ENCODE measurements at places on chromosomes 11 and 22.

DNA sequence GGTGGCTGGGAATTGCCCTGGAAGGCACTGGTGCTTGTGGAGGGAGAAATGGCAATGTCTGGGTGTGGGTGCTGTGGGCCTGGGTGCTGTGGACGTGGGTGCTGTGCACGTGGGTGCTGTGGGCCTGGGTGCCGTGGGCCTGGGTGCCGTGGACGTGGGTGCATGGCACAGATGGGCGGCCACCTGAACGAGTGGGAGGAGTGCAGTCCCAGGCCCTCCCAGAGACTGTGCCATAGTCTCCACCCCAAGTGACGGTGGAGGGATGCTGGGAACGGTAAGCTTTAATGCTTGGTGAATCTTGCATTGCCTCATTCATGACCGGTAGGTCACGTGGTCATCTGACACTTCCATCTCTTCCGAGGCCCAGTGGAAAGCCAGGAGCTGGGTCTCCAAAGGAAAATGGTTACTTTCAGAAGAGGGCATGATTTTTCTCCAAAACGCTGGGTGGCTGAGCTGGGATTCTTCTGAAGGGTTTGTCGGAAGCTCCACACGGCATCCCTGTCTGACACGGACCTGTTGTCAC lies 28.8 kb upstream of the BRSK2 start:
- DNase-seq, result no peak

DNA sequence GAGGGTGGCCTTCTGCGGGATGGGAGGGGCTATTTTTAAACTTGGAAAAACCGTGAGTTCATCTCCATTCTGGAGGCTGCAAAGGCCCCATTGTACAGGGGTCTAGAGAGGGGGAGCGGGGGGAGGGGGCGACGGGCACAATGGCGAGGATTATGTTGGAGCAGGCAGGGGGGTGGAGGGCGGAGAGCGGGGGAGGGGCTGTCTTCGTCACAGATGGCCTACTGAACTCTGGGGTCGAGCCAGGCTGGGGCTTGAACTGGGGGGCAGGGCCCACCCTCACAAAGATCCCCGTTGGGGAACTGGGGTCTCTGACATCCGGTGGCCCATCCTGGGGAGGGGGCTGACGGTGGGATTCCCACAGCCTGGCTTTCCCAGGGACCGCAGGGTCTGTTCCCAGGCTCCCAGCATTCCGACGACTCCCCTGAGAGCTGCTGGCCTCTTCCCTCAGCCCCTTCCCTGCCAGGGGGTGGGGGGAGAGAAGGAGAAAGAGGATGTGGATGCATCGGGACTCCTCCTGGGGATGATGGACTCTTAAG lies 3.4 kb upstream of the MCAM start:
- DNase-seq, result no peak

- DNase-seq, result no peak
Observed at GRCh38 chr11:12120031-12121008, 9.9 kb downstream of the MICAL2 start.

GRCh38 chr11:134398079-134398444 lies 14.0 kb downstream of the B3GAT1 start:
- no peak for DNase-seq

DNA sequence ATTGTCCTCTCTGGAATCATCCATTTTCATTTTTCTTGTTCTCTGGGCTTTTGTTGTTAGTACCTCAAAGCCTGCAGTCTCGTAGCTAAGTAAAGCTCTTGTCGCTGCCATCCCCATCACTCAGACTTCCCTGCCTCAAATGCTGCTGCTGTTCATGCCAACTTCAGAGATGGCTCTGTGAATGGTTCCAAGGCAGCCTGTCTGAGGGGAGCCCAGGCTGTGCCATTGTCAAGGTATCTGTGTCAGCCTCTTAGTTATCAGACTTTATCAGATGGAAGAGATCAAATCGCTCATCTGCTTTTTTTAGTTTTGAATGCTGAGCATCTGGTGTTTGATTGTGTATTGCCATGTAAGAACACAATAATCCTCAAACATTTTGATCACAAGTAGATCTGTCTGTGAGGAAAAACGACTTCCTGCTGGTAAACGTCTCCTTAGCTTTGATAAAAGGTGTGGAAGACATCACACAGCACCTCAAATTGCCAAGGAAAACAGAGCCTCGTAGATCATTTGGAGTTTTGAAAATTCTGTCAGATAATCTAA lies 304.2 kb upstream of the ZC3H12C start:
- DNase-seq, result no peak

GRCh38 chr22:22910272-22911240 lies 22.9 kb downstream of the IGLL5 start:
- DNase-seq, result no peak

GRCh38 chr22:19823191-19823901 lies 31.3 kb downstream of the GNB1L start:
- DNase-seq, result no peak

DNA sequence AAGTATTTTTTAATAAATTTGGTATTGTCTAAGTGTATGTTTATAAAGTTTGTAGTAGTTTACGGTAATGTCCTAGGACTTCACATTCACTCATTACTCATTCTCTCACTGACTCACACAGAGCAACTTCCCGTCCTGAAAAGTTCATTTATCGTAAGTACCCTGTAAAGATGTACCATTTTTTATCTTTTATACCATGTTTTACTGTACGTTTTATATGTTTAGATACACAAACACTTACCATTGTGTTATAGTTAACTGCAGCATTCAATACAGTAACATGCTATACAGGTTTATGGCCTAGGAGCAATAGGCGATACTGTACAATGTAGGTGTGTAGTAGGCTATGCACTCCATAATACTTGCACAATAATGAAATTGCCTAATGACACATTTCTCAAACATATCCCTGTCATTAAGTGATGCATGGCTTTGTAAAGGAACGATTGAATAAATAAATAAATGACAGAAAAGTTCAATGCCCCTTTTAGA lies 12.5 kb upstream of the CARD18 start:
- DNase-seq, result no peak

DNA sequence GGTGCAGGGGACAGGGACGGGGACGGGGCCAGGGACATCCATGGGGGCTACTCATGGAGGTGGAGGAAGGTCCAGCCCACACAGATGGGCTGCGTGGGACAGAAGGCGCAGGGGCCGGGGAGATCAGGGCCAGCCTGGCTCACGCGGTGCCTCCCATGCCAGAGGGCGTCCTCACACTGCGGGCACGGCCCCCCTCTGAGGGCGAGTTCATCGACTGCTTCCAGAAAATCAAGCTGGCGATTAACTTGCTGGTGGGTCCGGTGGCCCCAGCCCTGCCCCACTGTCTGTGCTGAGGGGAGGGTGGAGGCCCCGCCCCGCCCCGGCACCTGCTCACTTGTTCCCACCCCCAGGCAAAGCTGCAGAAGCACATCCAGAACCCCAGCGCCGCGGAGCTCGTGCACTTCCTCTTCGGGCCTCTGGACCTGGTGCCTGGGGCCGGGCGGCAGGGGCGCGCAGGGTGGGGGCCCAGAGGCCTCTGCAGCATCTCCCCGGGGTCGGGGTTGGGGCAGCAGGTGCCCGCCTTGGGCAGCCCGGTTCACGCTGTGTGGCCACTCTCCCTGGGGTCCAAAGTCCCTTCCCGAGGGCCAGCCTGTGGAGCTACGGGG lies 15.8 kb downstream of the EPS8L2 start:
- DNase-seq, result no peak

DNA sequence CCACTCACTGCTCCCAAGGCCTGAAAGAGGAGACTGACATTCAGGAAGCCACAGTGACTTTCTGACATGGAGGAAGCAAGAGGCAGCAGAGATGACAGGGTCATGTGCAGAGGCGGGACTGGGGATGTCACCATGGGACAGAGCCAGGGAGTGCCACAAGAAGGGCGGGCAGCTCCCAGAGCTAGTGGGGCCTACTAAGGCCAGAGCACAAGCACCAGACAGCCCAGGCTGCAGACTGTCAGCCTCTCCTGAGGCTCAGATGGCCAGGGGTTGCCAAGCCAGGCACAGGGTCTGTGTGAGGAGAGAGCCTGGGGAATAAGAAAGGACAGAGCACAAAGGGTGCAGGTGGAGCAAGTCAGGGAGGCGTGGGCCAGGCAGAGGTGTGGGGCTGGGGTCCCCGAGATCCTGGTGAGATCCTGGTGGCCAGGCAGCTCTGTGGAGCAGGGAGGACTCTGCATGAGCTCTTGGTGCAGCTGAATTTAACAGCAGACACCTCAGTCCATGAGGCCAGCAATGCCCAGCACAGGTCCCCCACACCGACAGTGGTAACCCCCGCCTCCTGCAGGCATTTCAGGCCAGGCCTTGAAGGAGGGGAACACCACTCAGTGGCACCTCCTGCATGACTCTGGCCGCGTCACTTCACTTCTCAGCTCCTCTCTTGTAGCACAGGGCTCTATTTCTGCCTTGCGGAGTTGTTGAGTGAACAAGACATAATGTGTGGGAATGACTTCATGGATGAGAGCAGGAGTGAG lies 52.3 kb downstream of the SGSM3 start:
- no peak for DNase-seq

GRCh38 chr22:39665229-39665628 lies 94.7 kb downstream of the CACNA1I start:
- DNase-seq, result no peak

- no peak for DNase-seq
Observed at GRCh38 chr22:35411102-35411501, 11.2 kb downstream of the MCM5 start.

GRCh38 chr11:28257761-28258160 lies 149.6 kb downstream of the METTL15 start:
- DNase-seq, result no peak

- no peak for DNase-seq
Observed at GRCh38 chr11:123740787-123741158, 687 bp downstream of the ZNF202 start.

DNA sequence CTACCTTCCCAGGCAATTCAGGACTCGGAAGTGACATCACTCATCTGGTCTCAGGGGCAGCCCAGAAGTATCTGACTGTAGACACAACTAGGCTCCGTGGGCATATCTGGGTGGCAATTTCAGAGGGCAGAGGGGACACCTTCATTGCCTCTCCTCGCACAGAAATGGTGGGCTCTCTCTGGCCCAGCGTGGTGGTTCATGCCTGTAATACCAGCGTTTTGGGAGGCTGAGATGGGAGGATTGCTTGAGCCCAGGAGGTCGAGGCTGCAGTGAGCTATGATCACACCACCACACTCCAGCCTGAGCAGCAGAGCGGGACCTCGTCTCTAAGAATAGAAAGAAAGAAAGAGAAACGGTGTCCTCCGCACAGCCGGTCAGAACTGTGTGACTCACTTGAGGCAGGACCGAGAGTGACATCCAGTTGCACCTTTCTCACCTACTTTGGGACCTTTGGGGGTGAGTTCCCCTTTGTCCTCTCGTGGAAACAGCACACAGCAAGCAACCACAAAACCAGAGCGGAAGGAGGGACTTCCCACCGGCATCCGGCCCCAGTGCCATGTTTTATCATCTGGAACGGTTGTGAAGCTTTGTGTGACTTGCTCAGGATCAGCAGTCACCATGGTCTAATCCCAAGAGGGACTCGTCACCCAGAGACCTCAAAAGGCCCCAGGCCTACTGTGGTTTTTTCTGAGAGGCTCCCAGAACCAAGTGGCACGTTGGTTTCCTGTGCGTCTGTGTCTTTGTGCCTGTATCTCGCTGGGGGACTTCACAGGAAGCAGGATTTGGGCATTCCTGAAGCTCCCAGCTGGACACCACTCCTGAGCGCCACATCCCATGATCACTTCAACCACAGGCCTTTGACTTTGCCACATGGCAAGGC lies 38.4 kb upstream of the EMID1 start:
- no peak for DNase-seq

DNA sequence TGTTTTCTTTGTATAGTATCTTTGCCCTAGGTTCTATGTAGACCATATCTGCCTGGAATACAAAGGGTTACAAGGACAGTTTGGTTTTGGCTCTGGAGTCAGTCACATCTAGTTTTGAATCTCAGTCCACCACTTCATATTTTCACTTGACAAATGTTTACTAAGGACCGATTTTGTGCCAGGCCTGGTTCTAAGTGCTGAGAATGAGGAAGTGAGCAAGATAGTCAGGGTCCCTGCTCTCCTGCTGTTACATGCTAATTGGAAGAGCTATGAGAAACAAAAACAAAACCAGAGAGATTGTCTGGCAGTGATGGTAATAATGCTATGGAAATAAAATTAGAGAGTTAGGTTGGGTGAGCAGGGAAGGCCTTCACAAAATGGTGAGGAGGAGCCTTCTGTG lies 66.1 kb upstream of the ARHGAP20 start:
- DNase-seq, result no peak

GRCh38 chr11:68414496-68415221 lies 45.9 kb upstream of the PPP6R3 start:
- no peak for DNase-seq

DNA sequence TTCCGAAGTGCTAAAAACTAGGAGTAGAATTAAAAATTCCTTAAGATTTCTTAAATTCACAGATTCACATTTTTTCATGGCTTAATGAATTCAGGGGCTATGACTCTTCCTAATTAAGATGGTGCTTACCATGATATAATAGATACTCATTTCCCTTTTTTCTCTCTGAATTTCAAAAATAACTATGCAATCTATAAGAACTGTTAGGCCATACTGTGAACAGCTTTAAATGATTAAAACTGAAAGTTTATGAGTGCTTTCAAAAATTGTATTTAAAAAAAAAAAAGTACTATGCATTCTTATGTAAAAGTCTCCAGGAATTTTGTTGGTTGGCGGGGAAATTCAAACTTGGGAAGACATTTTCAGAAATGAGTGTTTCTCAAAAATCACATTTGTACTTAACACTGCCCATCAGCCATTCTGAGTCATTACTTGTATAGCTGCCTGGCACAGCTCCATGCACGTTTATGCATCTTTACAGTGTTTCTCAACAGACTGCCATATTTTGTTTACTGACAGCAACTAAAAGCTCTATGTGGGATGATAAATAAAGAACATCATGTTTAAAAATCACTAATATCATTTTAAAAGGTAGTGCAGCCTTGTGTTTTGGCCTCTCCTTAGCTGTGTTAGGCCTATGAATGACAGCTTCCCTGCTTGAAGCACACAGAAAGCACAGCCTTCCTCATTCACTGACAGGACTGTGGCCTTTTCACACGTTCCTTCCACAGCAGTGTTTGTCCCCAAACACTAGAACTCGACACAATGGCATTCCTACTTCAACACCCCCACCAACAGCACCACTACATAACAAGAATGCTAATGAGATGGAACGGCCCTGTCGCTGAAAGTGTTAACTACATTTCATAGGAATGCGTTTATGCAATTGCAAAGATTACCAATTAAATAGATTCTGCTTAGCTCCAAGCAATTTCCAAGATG lies 131.4 kb downstream of the DCDC1 start:
- no peak for DNase-seq

- no peak for DNase-seq
Observed at GRCh38 chr11:35963911-35964310, 20.0 kb downstream of the LDLRAD3 start.

Measured in NCI-H187 treated with DMSO at 0.1 percent for 48 hours (cell line).